ENCODE measurements at places on chromosomes 11 and 22.

- no peak for DNase-seq
Measured at GRCh38 chr11:133347988-133348387, 184.3 kb downstream of the OPCML start.

DNA sequence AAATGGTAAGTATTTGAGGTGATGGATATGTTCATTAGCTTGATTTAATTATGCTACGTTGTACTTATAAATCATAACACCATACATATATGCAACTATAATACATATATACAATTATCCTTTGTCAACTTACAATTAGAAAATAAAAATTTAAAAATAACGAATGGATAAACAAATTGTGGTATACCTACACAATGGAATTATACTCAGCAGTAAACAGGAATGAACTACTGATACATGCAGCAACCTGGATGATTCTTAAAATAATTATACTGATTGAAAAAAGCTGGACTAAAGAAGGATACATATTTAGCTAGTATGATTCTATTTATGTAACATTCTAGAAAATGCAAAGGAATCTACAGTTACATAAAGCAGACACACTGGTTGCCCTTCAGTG lies 425.7 kb downstream of the DYNC2H1 start:
- no peak for DNase-seq

DNA sequence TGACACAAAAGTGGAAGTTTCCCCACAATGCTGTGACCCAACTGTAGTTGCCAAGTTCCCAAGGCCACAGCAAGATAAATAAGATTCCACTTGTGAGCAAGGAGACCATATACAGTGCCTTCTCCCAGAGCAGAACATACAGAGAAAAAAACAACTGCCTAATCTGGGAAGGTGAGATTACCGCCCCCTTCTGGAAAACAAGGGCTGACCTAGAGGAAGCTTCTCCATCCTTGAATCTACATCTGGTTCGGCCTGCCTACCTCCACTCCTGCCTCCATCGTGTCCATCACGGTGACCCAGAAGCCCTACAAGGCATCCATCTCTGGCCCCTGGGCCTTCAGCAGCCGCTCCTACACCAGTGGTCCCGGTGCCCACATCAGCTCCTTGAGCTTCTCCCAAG lies 6.1 kb upstream of the RNASEH2C start:
- DNase-seq, result no peak

- DNase-seq, result no peak
Measured at GRCh38 chr11:73229321-73229895, 11.3 kb downstream of the P2RY2 start.

DNA sequence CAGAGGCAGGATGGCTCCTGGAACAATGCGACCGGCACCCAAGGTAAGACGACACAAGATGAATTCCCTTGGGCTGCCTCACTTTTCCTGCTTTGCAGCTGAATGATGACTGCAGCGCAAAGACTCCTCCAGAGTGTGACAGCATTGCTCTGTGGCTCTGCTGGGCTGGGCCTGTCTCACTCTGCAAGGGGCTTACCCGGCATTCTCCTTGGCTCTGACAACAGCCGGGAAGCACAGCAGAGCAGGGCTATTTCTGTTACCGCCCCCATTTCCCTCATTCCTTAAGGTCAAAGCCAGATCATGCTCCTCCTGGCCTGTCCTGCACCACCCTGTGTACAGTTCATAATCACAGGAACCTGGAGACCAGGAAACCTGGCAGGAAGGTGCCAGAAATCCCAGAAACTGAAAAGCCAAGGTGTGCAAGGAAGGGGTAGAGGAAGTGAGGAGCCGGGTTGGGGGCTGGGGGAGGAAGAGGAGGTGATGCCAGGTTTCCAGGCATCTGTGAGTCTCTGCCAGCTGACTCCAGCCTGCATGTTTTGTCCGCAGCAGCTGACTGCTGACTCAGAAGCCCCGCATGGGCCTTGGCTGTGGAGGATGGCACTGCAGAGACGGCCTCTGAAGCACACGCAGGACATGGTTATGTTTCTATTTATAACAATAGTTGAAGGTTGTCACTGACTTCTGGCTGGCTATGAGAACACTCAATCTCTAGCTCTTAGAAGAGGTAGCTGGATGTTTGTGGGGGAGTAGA lies 113.6 kb downstream of the MICAL3 start:
- DNase-seq, result peak; percentile 85

- peak; percentile 29 for DNase-seq
Measured at GRCh38 chr11:107928767-107929507, 689 bp downstream of the RAB39A start.

- no peak for DNase-seq
Measured at GRCh38 chr22:26471522-26471921, 12.1 kb downstream of the HPS4 start.
